Suprapubic skin (tissue), 4 donors: ENCODE measurements at places on chromosomes 1 and 21. TPM values are rescaled to one million over a fixed set of nuclear protein-coding genes. Genes with fewer than 3 reads are reported as not detected.

Gene RNF11
- total RNA-seq = 82.1 TPM

Gene CFAP107
- not detected for total RNA-seq

GRCh38 chr1:34101151-34101550, 63.9 kb downstream of the CSMD2 start:
- H3K36me3 ChIP-seq = no peaks in the 10 kb centered on the region
- DNase-seq = no peak
- no peaks in the 10 kb centered on the region for H3K4me1 ChIP-seq
- peaks cover 5% of the 10 kb centered on the region for H3K27me3 ChIP-seq
- no peak overlapping the region for H3K27ac ChIP-seq
- no peak overlapping the region for H3K4me3 ChIP-seq

DNA sequence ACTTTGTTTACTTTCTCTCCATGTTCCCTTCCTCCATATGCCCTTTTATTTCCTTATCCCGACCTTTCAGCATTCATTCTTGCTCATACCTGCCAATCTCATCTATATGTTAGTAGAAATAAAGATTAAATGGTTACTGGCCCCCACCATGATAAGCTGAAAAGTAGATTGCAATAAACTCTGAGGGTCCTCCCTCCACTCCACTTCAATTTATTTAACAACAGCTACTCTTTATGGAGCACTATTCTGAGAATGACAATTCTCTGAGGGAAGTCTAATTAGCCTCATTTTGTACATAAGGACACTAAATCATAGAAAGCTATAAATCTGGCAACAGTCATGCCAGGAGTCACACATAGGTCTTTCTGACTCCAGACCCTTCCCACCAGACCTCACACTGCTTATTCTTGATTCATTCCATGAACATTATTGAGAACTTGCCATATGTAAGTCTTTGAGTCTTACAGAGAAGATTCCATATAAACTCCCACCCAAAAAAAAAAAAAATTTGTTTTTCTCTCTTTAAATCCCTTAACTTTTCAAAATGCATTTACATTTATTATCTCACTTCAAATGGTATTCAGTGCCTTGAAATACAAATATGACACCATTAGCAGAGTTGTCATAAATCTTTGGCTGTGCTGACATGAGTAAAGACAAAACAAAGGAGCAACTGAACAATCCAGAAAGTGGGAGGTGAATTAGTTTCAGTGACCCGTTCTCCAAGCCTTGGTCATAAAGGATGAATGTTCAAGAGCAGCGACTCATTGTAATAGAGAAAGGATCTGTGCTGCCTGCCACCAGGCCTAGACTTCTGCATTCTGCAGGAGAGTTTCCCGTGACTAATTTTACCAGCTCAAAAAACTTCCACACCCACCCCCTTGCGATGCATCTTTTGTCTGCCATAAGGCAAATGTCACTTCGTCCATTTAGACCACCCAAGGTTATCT, 28.5 kb downstream of the PALMD start:
- H3K4me3 ChIP-seq = no peak overlapping the region
- DNase-seq = no peak
- no peaks in the 10 kb centered on the region for H3K27me3 ChIP-seq
- H3K27ac ChIP-seq = no peak overlapping the region

GRCh38 chr1:68973459-68974244, 476.8 kb upstream of the DEPDC1 start:
- H3K36me3 ChIP-seq = no peaks in the 10 kb centered on the region
- H3K4me3 ChIP-seq = no peak overlapping the region
- no peak overlapping the region for H3K27ac ChIP-seq
- no peak for DNase-seq
- H3K27me3 ChIP-seq = no peaks in the 10 kb centered on the region
